Endodermal cell (in vitro differentiated cells): ENCODE measurements at places on chromosomes 11 and 22. TPM values are rescaled to one million over a fixed set of nuclear protein-coding genes. Genes with fewer than 3 reads are reported as not detected.

DNA sequence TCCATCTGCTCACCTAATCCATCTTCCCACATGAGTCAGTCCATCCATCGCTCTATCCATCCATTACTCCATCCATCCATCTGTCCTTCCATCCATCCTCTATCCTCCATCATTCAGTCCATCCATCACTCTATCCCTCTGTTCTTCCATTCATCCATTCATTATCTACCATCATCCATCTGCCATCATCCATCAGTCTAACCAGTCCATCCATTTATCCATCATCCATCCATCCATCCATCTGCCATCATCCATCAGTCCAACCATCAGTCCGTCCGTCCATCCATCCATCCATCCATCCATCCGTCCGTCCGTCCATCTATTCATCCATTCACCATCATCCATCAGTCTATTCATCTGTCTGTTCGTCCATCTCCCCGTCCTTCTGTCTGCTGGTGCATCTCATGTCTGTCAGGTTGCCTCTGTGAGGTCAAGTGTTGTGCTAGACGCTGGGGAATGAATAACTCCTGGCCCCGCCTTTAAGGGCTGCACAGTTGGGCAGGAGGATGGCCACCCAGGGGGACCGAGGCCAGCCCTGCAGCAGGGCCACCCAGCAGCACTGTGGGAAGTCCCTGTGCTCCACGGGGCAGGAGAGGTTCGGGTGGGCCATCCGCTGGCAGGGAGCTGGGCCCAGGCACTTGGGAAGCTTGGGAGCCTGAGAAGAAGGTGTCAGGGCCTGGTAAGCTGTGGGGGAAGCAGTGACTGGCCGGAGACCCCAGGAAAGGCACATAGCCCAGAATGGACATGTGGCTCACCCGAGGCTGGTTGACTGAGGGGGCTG lies 137.1 kb downstream of the CTTN start:
- no peaks in the 10 kb centered on the region for H3K4me1 ChIP-seq
- H3K27ac ChIP-seq: no peak overlapping the region
- no peak for DNase-seq
- H3K36me3 ChIP-seq: no peaks in the 10 kb centered on the region

DNA sequence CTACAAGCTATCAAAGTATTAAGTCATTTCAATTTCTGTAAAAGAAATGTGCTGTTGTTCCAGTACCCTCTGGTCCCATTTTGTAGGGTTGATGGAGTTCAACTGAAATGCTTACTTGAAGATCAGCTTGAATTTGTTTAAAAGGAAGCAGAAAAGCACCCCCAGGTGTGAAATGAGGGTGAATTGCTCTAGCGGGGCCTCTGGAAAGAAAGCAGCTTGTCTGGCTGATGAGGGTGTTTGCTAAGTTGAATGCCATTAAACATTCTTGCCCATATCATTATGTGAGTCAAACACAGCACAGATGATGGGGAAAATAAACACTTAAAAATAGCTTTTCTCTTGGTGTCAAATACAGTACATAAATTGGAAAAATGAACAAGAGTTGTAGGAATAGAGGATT lies 280.3 kb downstream of the RAB38 start:
- H3K36me3 ChIP-seq: no peaks in the 10 kb centered on the region
- DNase-seq: no peak
- no peak overlapping the region for H3K27ac ChIP-seq
- H3K4me3 ChIP-seq: no peak overlapping the region

DNA sequence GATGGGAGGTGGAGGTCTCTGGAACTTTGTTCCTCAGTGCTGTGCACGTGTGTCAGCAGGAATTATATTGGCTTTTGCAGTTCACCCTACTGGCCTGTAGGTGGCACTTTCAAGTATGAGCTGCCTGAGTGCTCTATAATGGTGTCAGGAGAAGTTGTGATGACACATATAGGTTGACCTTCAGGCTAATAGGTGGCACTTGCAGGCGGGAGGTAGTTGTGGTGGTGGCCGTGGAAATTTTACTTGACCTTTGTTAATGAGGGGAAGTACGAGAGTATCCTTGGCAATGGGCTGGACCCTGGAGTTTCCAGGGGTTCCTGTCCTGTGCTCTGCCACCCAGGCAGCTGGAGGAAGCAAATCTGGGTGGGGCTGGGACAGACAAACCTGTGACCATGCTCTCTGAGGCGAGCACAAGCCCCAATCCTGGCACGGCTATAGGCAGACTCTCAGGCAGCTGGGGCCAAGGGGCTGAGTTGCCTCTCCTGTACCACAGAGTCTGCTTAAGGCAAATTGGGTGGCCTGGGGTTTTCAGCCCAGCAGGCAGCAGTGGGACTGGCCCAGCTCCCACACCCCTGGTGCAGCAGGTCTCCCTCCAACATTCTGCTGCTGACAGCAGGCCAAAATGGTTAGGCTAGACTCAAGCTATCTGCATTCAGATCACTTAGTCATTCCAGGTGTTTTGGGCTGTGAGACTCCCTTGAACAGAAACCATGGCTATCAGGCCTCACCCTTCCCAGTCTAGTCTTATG lies 147.5 kb upstream of the CTSC start:
- H3K36me3 ChIP-seq: no peaks in the 10 kb centered on the region
- H3K27ac ChIP-seq: no peak overlapping the region
- no peak overlapping the region for H3K4me3 ChIP-seq
- no peaks in the 10 kb centered on the region for H3K4me1 ChIP-seq

B3GAT1 gene
- 20.4 and 20.6 TPM in 2 replicates for total RNA-seq

H19 gene
- total RNA-seq: 0.40 to 0.55 TPM (median 0.42 TPM) in 3 replicates

- H3K36me3 ChIP-seq: no peaks in the 10 kb centered on the region
- no peak overlapping the region for H3K27ac ChIP-seq
- H3K27me3 ChIP-seq: peaks cover 47% of the 10 kb centered on the region
- H3K4me3 ChIP-seq: no peak overlapping the region
- no peaks in the 10 kb centered on the region for H3K4me1 ChIP-seq
- DNase-seq: peak; percentile 84
Observed at GRCh38 chr22:49983148-49984042, 22.8 kb downstream of the PIM3 start.

DNA sequence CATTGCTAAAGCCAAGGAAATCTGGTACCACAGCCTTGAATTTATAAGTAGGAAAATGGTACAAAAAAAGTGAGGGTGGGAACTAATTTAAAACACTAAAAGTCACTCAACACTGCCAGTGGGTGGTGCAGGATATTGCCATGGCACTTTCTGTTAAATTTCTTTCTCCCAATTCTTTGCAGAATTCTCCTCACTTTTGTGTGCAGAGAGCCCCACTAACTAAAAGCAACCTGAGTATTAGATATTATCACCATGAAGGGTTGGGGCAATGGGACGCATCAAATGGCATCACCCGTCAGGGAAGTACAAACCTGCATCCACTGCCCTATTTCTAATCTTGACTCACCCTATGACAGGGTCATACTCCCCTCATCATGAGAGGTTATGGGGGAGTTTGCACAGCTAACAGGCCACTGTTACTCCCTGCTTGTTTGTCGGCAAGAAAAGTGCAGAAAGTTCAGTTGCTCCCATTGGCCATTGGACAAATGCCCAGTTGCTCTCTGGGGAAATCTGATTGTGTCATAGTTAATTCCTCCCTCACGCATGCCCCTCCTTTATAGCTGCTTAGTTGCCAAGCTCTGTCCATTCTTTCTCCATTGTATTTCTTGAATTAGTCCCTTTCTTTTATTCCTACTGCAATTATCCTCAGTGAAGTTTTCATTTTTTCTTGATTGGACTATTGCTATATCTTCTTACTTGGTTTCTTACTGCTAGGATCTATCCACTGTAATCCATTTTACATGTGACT lies 93.8 kb upstream of the BLID start:
- DNase-seq: no peak
- H3K27me3 ChIP-seq: peaks cover 1% of the 10 kb centered on the region
- H3K4me3 ChIP-seq: no peak overlapping the region
- H3K36me3 ChIP-seq: no peaks in the 10 kb centered on the region
- no peak overlapping the region for H3K27ac ChIP-seq

GRCh38 chr11:63537293-63538101 lies 889 bp downstream of the PLAAT4 start:
- DNase-seq: no peak
- no peak overlapping the region for H3K27ac ChIP-seq
- H3K36me3 ChIP-seq: no peaks in the 10 kb centered on the region
- H3K27me3 ChIP-seq: no peaks in the 10 kb centered on the region
- H3K4me1 ChIP-seq: no peaks in the 10 kb centered on the region

DNA sequence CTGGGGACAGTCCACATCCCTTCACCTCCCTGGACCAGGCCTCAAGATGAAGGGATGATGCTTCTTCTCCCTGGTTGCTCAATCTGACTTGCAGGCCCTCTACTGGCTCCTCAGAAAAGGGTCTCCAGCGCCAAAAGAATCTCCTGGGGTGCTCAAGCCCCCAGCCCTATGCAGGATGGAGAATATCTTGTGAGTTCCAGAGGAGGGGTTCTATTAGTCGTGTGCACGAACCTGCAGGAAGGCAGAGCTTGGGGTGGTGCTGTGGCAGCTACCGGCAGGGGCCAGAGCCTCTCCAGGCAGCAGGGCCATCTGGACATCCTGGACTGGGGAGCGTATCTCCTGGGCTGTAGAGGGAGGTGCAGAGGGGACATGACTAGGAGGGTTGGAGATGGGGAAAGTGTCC lies 1339.5 kb downstream of the BRD1 start:
- no peak overlapping the region for H3K4me3 ChIP-seq
- peaks cover 9% of the 10 kb centered on the region for H3K27me3 ChIP-seq
- H3K27ac ChIP-seq: no peak overlapping the region

GRCh38 chr11:118870396-118871343 lies 13.0 kb upstream of the CXCR5 start:
- peak; percentile 69 for DNase-seq
- peak overlapping the region; percentile 64 for H3K27ac ChIP-seq
- H3K4me3 ChIP-seq: no peak overlapping the region
- H3K27me3 ChIP-seq: no peaks in the 10 kb centered on the region
- no peaks in the 10 kb centered on the region for H3K4me1 ChIP-seq

- peak within 1 kb of the TSS; percentile 70 for H3K27ac ChIP-seq
- no peaks in the 10 kb centered on the region for H3K36me3 ChIP-seq
- H3K4me3 ChIP-seq: peak within 1 kb of the TSS; percentile 81
- H3K4me1 ChIP-seq: peaks cover 14% of the 10 kb centered on the region
Observed at GRCh38 chr11:114059278-114059983, at the start of gene ZBTB16. Gene ZBTB16, plus strand, starts transcription at chr11:114059711. Its CDS starts 3,590 bp downstream, at chr11:114063301.

DNA sequence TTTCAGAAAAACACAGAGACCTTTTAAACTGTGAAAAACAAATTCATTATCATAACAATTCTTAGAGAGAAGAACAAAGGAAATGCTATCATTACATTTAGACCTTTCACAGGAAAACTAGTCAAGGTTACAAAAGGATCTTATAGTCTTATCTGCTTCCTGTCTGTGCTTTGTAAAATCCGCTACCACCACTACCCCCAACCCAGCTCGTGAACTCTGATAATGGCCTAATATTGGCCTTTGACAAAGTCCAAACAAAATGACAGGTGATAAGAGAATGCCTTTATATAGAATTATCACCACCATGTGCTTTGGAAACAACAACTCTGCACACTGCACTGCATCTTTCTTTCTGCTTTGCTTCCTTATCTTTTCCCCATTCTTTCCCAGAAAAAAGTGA lies 272.5 kb downstream of the SBF2 start:
- no peaks in the 10 kb centered on the region for H3K36me3 ChIP-seq
- H3K4me1 ChIP-seq: peaks cover 23% of the 10 kb centered on the region
- DNase-seq: no peak
- no peak overlapping the region for H3K27ac ChIP-seq
- peak overlapping the region; percentile 56 for H3K4me3 ChIP-seq
